Activated CD8-positive, alpha-beta memory T cell treated with anti-CD3 and anti-CD28 coated beads for 1 hour (primary cell): ENCODE measurements at places on chromosomes 6 and 20.

GRCh38 chr6:166907373-166907841, 48.9 kb downstream of the RNASET2 start:
- DNase-seq, result no peak

DNA sequence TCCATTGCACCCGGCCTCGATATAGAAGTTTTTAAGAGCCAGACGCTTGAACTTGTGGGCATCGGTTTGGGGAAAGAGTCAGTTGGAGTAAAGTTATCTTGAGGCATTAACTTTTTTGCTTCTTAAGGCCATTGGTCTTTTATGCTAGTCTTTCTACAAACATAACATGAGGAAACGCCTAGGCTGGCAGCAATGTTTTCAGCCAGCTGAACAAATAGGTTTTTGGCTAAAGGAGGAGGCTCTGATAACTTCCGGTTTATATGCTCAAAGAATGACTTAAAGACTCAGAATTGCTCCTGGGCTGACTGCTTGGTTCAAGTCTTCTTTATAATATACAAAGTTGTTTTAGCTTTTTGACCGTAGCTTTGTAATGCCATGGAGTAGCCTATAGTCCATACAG, 46.2 kb downstream of the HLA-C start:
- no peak for DNase-seq

- no peak for DNase-seq
Observed at GRCh38 chr6:91751526-91751925, 1164.7 kb upstream of the MAP3K7 start.

DNA sequence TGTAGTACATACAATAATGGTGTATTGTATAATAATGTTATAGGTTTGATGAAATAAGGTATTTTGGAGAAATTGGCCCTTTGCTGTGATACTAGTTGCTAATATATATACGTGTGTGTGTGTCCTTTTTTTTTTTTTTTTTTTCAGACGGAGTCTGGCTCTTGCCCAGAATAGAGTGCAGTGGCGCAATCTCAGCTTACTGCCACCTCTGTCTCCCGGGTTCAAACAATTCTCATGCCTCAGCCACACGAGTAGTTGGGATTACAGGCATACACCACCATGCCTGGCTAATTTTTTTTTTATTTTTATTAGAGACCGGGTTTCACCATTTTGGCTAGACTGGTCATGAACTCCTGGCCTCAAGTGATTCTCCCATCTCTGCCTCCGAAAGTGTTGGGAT, 23.3 kb downstream of the SENP6 start:
- no peak for DNase-seq

DNA sequence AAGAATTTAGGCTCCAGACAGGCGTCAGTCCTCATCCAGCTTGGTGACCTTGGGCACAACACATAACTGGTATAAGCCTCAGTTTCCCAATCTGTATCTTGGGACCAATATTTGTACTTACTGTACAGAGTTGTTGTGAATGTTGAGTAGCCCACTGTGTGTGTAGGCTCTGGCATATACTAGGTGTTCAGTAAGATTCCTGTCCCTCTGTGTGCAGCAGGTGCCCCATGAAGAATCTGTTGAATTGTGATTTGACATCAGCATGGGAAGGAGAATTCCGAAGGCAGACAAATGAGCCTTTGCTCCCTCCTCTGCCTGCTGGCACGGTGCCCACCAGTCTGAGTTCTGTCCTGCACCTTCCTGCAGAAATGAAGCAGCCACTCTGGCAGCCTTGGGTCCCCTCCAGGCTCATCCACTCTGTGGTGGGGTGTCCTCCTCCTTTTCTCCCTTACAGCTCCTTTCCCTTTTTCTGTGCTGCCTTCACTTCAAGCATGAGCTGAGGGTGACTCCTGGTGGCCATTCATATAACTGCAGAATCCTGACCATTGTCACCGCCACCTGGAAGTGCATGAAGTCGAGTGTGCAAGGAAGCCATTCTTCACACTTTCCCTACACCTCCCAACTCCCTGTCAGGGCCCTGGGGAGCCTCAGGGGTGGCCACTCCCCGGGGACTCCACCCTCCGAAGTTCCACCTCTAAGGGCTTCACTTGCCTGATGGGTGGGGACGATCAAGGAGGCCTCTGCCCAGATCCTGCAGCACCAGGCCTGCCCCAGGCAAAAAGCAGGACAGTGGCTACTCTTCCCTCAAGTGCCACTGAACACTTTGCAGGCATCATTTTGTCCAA, 48.2 kb downstream of the MRPL14 start:
- DNase-seq, result peak; percentile 27

GRCh38 chr6:98834060-98835031, at the start of gene POU3F2:
TSS of gene POU3F2 (plus strand) at chr6:98834574. CDS start at chr6:98834874, 300 bp downstream.
- DNase-seq, result no peak

DNA sequence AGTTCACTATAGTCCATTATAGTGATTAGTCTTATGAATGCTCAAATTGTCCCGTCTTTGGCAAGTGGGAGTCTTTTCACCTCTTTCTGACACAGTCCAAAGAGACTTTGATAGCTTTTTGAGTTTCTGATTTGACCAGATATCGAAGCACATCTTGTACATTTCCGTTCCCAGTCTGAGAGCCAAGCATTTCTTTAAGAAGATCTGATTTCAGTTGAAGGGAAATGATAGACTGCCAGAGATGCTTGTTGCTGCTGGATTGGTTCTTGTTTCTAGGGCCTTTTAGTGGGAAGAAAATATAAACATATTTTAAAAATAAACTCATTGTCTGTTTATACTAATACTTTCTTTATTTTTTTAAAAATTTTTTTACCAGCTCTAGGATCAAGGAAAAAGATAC, 54.1 kb upstream of the IER3 start:
- DNase-seq, result no peak

GRCh38 chr6:167706313-167707109, 120.2 kb upstream of the AFDN start:
- peak; percentile 22 for DNase-seq

DNA sequence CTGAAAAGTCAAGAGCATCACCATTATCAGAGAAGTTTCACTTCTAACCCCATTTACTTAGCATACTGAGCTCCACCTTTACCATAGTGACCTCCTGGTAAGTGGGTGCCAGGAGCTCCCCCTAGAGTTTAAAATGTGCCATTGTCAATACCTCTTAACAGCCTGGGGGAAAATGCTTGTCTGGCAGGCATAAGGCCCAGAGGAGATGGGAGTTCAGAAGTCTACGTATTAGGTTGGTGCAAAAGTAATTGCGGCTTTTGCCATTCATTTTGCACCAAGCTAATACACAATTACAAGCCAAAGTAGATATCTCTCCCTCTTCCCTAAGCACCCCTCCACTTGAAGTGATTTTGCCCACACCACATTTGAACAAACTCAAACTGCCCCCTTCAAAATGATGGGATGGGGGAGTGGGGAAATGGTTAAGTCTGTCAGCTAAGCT, 919.0 kb downstream of the KIF16B start:
- DNase-seq, result no peak
